ENCODE measurements at places on chromosomes 4 and X.
A peak's percentile ranks its signal among the peaks of the same experiment; 100 is the strongest.

DNA sequence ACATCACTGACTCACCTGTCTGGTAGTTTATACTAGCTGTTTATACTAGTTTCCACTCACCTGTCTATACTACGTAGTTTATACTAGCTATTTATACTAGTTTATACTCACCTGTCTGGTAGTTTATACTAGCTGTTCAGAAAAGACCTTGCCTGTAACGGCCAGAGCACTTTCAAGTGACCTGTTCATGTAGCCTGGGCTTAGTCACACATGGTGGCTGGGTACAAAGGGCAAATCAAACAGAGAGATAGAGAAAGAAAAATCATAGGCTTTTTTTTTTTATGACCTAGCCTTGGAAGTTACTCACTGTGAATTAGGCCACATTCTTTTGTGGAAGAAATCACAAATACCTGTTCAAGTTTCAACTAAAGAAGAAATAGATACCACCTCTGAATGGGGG, 30.7 kb upstream of the SPANXN4 start:
- no peak for DNase-seq

- DNase-seq, result no peak
These were observed 7.8 kb downstream of the GATB start for GRCh38 chr4:151753056-151753455.

- DNase-seq, result no peak
These were observed 12.2 kb upstream of the AMOT start for GRCh38 chrX:112852851-112853250.

- no peak for DNase-seq
These were observed 391.2 kb upstream of the ADGRL3 start for GRCh38 chr4:60808726-60809485.

GRCh38 chr4:112299721-112300120, 2.6 kb downstream of the ALPK1 start:
- no peak for DNase-seq

GRCh38 chr4:38734446-38734845, 48.3 kb downstream of the TLR10 start:
- no peak for DNase-seq

- DNase-seq, result no peak
These were observed 77.1 kb upstream of the IGFBP7 start for GRCh38 chr4:57187246-57187645.

- no peak for DNase-seq
These were observed 86.4 kb downstream of the SMIM20 start for GRCh38 chr4:26000274-26000950.

- DNase-seq, result no peak
These were observed 34.0 kb upstream of the PPP2R3B start for GRCh38 chrX:420496-421223.

GRCh38 chr4:46389301-46389775, 590 bp downstream of the GABRA2 start:
- no peak for DNase-seq

GRCh38 chr4:153634738-153635353, 49.2 kb upstream of the TLR2 start:
- peak; percentile 31 for DNase-seq

GRCh38 chrX:1239681-1240142, 27.3 kb upstream of the CRLF2 start:
- no peak for DNase-seq

GRCh38 chr4:61251129-61251528, 51.0 kb downstream of the ADGRL3 start:
- no peak for DNase-seq

GRCh38 chr4:74456056-74456744, 11.3 kb downstream of the AREG start:
- no peak for DNase-seq

GRCh38 chr4:6561706-6562371, 13.2 kb upstream of the MAN2B2 start:
- DNase-seq, result no peak

DNA sequence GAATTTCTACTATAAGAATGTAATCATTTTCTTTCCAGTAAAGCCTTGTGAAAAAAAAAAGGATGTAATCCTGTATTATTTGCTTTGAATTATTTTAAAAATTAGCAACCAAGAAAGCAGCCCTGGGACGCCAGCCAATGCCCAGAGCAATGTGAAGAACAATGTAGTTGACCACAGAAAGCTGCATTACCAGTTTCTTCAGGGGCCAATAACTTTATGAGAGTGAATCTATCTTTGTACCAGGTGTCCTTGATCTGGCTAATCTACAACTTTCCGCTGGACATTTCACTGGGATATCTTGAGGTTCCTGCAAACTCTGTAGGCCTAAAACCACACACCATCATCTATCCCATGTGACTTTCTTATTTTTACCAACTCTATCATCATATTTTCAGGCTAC, 7.6 kb upstream of the KLHL2 start:
- DNase-seq, result no peak

DNA sequence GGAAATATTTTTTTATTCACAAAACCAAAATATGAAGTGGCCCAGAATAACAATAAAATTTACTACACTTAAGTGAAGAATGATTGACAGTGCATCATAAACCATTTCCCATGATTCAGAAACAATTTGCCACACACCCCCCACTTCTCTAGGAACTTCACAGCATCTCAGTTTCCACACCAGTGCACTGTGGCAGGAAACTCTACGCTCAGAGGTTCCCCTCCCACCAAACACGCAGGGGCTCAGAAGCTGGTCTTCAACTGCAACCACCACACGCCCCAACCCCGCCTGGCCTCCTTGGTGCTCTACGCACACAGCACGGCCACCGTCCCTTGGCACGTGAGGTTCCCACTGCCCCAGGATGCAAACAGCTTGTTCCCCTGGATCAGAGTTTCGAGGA, 63.7 kb downstream of the ZFYVE28 start:
- no peak for DNase-seq

DNA sequence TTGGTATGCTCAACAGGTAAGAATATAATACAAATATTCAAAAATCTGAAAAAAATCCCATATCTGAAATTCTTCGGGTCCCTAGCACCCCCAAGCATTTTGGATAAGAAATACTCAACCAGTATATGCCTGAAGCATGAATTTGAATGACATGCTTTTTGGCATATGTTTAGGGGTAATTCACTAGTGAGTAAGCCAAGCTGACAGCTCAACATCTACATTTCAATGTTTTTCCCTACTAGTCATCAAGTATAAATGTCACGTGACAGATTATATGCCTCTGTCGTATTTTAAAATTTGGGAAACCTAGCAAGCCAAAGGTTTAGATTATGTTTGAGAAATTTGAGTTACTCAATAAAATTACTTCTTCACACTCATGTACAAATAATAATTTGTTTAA, 125.1 kb downstream of the FGF16 start:
- no peak for DNase-seq

DNA sequence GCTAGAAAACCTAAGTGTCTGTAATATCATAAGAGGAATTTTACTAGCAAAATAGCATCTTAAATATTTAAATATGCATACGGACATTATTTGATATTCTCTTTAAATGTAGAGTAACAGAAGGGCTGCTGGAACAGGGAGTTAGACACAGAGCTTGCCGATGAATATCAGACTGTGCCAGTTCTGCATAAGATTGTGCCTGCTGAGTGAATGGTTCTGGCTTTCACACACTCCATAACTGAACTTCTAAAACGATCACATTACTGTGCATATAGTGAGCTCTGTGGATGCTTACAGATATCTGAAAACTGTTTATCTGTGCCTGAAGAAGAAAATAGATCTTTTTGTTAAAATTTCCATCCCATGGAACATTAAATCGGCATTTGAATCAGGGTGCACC, 867.4 kb upstream of the PCDH10 start:
- DNase-seq, result no peak

GRCh38 chrX:138877746-138878145, 166.2 kb upstream of the FGF13 start:
- no peak for DNase-seq

DNA sequence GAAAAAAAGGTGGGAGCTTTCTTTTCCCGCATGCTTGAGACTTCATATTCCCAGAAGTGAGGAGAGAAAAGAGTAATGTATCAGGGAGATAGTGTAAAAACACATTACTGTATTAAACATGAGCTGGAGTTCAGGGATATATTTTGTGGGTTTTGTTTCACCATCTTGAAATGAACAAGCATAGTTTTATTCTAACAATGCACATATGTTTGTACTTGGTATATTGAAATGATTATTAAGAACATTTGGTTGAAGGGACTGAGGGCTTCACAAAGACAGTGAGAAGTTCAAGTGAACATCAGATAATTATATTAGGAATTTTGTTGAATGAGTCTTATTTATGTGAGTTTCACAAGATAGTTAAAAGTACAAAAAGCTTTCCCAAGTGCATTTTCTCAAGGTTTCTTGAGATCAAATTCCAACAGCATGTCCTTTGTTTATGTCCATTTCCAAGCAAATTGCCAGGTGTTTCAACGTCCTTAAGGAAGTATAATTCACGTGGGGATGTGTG, 368.8 kb downstream of the ANKRD50 start:
- no peak for DNase-seq

GRCh38 chr4:123096038-123096437, 173.6 kb upstream of the NUDT6 start:
- peak; percentile 10 for DNase-seq

- DNase-seq, result no peak
These were observed 369.6 kb downstream of the NAF1 start for GRCh38 chr4:162797108-162797507.

DNA sequence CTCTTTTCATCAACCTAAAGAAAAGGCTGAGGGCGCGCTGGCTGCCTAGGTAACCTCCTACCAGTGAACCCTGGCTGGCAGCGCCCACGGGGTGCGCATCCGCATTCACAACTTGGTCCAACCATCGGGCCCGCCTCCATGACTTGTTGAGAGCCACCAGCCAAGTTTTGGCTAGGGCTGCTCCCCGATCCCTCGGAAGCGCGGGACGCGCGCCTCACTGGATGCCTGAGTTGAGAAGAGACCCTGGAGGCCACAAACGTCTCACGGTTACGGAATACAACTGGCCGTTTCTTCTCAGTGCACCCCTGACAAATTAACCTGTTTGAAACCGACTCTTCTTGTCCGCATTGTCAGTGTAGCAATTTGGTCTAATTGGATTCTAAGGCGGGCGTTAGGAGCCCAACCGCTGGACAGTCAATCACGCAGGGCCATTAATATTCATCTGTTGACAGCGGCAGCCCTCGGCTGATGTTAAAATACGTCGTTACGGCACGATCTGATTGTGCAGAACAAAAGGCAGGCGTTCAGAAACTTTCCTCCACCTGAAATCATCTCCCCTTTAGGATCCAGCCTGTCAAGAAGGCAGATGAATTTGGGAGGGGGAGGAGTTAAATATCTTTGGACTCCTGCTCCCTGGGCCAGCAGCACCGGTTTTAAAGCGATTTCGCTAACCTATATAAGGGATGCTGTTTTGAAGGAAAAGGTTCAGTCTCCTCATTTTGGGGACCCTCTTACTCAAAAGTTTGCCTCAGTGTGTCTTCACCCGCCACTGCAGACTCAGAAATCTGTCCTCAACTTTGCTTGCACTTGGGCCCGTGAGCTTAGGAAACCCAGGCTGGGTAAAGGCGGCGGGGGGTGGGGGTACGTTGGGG, 1.2 kb downstream of the GPC3 start:
- DNase-seq, result no peak

GRCh38 chrX:72048510-72049455, 82.9 kb downstream of the RTL5 start:
- DNase-seq, result no peak

DNA sequence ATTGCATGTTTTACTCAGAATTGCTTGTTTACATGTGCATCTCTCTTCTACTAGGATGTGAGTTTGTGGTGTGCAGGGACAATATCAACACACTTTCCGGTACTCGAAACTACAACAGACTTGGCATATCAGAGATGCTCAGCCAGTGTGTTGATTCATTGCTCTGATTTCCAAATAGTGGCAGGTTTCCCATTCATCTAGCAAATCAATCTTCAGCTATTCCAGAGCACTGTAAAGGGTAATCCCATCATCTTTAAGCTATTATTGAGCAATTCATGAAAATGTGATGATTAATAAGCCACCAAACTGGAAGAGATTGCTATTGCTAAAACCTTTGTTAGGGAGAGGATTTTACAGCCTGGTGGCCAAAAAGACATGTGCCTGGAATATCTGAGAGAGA, 574.2 kb upstream of the CPEB2 start:
- no peak for DNase-seq

DNA sequence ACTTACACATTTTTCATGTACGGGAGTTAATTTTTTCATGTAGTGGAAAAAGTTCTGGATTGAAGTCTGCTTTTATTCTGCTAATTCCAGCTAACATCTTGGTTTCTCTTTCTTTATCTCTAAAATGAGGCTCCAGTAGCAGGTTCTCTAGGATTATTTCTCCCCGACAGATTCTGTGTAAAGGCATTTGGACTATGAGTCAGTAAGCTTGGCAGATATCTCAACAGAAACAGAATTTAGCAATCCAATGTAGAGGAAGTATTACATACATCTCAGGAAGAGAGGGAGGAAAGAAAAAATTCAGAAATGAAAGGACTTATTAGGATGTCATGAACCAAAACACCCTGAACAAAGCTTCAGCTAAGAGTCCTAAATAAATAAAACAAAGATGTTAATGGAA, 1682.3 kb upstream of the TENM3 start:
- DNase-seq, result no peak

GRCh38 chr4:51932261-51932660, 87.9 kb downstream of the LRRC66 start:
- DNase-seq, result peak; percentile 46

DNA sequence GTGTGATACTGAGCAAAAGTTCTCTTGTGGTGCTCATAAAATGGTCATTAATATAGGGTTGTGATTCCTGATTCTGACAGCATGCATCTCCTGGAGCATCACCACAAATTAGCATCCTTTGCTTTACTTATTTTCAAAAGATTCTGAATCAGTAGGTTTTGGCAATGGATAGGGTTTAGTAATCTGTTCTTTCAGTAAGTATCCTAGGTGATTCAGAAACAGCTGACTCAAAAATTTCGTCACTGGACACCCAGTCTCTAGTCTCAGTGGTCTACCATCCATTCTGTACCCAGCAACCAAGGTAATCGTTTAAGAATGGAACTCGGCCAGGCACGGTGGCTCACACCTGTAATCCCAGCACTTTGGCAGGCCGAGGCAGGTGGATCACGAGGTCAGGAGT, 4.1 kb downstream of the CBLL2 start:
- DNase-seq, result no peak

- DNase-seq, result no peak
These were observed 229.9 kb upstream of the CPEB2 start for GRCh38 chr4:14772388-14772787.

DNA sequence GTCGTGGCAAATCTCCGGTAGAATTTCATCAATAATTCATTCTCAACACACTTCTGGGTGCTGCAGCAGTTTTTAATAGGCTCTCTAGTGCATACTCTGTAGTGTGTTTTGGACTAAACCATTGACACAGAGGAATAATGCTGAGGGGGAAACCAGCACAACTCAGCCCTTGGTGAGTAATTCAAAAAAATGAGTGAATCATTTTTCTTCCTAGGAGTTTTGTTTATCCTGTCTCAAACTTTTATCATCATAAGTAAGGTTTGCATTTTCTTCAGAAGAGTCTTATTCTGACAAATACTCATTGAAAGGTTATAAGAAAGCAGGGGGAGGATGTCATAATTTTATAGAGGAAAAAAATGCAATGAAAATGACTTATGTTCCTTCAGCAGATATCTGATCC, 2542.7 kb downstream of the PCDH7 start:
- DNase-seq, result no peak
